ENCODE measurements at places on chromosomes 2 and 18. TPM values are rescaled to one million over a fixed set of nuclear protein-coding genes. Genes with fewer than 3 reads are reported as not detected.

Gene UPP2
- not detected for total RNA-seq

GRCh38 chr2:207341112-207341750, 175.5 kb upstream of the KLF7 start:
- no peak for DNase-seq

DNA sequence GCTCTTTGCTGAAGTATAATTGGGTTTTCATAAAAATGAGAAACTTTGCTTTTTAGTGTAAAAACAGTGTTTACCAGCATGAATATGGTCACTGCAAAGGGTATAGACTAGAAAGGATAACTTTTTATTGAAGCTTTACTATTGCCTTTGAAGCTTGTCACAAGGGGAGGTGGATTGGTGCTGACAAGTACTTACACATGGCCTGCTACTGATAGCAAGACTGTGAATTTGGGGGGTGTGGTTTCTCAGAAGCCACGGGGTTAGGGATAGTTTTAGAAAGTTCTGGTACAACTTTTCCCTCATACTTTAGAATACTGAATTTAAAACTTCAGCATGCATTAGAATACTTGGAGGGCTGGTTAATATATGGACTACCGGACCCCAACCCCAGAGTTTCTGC, 294.1 kb downstream of the SOCS6 start:
- no peak for DNase-seq

DNA sequence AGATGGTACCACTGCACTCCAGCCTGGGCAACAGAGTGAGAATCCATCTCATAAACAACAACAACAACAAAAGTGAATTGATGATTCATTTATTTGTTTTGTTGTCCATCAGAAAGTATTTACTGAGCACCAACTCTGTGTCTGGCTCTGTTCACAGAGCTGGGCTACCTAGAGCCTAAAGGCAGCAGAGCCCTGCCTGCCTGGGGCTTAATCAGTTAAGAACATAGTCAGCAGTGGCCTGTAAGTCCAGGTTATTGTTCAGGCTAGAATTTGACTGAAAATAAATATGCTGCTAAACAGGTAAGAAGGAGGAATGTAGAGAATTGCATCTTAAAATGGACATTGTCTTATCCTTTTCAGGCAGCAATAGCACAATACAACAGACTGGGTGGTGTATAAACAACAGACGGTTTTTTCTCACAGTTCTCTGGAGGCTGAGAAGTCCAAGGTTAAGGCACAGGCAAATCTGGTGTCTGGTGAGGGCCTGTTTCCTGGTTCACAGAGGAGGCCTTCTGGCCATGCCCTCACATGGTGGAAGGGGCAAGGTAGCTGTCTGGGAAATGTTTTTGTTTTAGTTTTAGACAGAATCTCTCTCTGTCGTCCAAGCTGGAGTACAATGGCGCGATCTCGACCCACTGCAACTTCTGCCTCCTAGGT, 22.2 kb upstream of the ARL4C start:
- DNase-seq: no peak

DNA sequence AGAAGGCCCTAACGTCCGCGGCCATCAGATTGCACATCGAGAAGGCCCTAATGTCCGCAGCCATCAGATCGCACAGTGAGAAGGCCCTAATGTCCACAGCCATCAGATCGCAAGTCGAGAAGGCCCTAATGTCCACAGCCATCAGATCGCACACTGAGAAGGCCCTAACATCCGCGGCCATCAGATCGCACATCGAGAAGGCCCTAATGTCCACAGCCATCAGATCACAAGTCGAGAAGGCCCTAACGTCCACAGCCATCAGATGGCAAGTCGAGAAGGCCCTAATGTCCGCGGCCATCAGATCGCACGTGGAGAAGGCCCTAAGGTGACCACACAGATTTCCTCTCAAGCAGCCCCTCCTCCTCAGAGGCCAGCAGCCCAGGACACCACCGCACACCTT, 193.2 kb upstream of the PXDN start:
- no peak for DNase-seq

DNA sequence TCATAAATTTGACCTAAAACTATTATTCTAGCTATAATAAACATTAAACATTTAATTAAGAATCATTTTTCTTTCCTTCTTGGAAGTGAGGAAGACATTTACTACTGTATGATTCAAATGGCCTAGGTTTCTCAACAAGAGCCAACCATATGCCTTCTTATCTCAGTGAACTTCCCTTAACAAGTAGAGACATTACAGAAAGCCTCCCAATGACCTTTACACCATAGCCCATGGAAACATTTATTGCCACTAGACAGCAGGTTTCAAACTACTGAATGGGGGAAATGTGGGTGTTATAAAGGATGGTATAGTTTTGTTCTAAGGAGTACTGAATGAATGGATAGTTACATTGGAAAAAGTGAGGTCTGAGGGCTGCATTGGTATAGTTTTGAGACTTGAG, 349.4 kb upstream of the SPRED2 start:
- DNase-seq: no peak

GRCh38 chr18:73742957-73743356, 404.7 kb downstream of the FBXO15 start:
- no peak for DNase-seq

- no peak for DNase-seq
Observed at GRCh38 chr2:63789338-63790020, 52.2 kb upstream of the UGP2 start.

GRCh38 chr2:53785366-53785765, 1.4 kb downstream of the ASB3 start:
- no peak for DNase-seq

- no peak for DNase-seq
Observed at GRCh38 chr2:15795426-15795825, 144.9 kb upstream of the MYCN start.

DNA sequence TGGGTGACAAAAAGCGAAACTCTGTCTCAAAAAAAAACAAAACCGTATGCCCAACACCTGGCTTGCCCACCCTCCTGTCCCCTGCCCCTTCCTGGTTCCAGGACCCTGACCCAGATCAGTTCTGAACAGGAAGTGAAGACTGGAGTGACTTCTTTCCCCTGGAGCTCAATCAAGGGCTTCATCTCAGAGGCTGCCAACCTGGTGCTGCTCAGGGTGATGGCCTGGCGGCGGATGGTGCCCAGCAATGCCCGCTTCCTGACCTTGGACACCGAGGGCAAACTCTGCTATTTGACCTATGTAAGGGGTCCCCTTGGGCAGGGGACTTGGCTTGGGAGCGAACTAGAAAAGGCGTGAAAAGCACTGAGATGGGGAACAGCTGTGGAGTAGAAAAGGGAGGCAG, 5.9 kb downstream of the CATIP start:
- no peak for DNase-seq

Gene SCTR
- 0.41 TPM for total RNA-seq

Gene RNU2-63P
- total RNA-seq: not detected

- no peak for DNase-seq
Observed at GRCh38 chr2:179234658-179235240, 29.9 kb downstream of the SESTD1 start.

DNA sequence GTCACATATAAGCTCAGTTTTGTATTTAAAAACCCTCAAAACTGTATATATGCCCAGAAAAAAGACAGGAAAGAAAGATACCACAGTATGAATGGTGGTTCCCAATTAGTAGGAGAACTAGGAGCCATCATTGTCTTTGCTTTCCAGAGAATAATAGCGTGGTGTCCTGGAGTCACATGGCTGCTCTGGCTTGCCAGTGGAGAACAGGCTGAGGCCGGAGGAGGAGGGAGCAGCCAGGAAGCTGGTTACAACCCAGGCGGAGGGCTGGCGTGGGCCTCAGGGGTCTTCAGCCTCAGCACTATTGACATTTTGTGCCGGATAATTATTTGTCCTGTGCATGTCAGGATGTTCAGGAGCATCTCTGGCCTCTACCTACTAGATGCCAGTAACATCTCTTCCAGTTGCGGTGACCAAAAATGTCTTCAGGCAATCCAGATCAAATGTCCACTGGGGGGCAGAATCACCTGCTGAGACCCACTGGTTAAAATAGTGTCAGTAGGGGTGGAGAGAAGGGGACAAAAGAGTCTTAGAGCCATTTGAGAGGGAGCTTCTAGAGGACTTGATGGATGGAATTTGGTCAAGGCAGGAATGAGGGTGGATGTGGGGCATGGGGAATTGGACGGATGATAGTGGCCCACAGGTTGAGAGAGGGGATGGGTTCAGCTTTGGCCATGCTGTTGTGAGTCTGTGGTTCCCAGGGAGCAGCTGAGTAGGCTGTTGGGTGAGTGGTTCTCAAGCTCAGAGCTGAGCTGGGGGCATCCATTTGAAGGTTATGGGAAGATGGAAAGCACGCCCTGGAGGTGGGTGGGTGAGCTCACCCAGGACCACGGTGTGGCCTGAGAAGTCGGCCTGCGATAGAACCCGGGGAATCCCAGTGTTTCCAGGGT, 144.9 kb downstream of the AGAP1 start:
- DNase-seq: no peak

GRCh38 chr2:126887506-126887905, 11.2 kb upstream of the TEX51 start:
- no peak for DNase-seq

DNA sequence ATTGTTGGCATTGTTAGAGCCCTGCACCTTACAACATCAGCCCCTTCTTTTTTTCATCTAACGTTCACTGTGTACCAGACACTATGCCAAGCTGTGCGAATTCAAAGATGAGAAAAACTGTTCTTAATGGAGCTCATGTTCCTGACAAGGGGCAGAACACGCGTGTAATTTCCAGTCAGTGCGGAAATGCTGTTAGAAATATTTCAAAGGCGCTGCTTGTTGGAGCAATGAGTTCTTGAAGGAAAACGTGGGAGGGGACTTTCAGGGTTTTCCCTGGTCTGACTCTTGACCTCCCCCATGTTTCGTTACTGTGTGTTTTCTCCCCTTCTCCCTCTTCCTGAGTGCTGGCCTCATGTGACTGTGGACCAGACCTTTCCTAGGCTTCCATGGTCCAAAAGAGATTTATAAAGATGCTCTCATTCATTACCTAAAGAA, 1.5 kb downstream of the MTHFD2 start:
- no peak for DNase-seq

Gene IMPA2
- 82.8 TPM for total RNA-seq

DNA sequence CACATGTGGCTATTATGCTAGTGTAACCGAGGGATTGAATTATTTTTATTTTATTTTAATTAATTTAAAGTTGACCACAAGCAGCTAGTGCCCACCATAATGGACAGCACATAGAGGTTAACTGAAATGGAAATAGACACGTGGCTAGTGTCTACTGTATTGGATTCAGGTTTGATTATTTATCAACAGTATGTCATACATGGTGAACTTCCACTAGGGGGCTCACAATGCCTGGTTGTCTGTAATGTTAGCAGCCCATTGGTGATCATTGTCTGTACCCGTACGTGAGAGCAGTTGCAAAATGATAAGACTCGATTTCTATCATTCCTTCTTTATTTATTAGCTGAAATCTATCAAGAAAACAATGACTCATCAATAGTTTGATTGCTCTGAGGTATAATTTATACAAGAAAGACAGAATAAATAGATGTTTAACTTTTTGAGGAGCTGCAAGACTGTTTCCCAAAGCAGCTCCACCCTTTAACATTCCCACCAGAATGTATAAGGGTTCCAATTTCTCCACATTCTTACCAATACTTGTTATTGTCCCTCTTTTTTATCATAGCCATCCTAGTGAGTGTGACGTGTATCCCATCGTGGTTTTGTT, 76.5 kb downstream of the CYBRD1 start:
- no peak for DNase-seq

Gene RGPD3
- total RNA-seq: 0.16 TPM

Gene TUBA3E
- total RNA-seq: 80.0 TPM

Gene CDCA7
- total RNA-seq: 1.5 TPM

GRCh38 chr2:227221120-227221519, 56.7 kb downstream of the COL4A3 start:
- DNase-seq: no peak

GRCh38 chr2:144501118-144501517, 18.8 kb downstream of the ZEB2 start:
- no peak for DNase-seq

DNA sequence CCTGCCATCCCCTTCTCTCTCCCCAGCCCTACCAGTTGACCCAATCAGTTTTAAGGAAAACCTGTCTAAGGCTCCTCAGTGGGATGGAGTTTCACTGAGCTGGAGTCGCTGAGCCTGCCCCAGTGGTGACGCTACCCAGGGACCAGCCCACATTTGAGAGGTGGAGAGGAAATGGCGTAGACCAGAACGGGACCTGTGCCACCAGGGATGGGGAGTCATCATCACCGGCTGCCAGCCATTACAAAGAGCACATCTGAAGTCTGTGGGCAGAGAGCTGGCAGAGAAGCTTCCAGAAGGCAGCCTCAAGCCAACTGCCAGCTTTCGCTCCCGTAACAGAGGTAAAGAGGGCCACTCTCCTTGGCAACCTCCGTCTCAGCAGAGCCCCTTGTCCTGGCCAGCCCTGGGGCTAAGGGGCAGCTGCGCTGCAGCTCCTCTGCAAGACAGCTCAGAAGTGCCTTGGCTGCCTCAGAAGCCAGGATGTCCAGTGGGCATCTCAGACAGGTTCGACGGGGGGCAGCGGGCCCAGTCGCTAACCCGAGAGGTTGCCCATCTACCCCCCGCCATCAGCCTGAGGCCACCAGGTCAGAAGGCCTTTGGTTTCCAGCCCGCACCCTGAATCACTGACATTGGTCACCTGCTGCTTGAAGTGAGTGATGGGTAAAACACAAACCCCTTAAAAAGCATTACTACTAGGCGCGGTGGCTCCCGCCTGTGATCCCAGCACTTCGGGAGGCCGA, 15.4 kb downstream of the SDC1 start:
- DNase-seq: peak; percentile 30

Gene SLC14A1
- 24.9 TPM for total RNA-seq

Data from Right ventricle myocardium inferior (tissue), 1 donor.